ENCODE measurements at places on chromosomes 16 and 17.

DNA sequence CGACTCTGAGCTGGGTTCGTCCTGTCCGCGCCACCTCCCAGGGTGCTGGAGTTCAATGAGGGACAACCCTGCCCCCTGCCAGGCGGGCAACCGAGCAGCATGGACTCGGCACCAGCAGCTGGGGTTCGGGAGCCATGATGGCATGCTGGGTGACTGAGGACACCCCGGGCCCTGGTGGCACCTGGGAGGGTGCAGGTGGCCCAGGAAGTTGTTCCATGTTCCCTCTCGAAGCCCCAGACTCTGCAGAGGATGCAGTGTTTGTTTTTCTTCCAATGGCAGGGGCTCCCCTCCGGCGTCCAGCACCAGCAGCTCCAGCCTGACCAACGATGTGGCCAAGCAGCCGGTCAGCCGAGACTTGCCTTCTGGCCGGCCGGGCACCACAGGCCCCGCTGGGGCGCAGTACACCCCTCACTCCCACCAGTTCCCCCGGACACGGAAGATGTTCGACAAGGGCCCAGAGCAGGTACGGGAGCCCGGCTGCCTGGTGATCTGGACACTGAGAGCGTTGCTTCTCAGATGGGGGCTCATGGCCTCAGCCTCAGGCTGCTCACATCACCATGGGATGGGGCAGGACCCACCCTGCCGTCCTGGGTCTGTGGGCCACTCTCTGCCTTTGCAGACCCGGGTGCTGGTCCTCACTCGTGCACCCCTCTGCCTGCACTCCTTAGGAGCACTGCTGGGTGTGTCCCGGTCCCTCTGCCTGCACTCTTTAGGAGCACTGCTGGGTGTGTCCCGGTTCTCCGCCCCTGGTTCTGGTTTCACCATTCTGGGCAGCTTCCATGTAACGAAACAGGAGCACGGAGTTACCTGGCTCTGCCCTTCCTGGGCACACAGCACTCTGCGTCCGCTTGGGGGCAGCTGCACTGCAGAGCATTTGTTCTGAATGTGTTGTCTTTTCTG is 68.2 kb upstream of the CHMP6 start:
- DNase-seq: no peak

GRCh38 chr16:11401161-11402050 is 56.1 kb downstream of the RMI2 start:
- DNase-seq: no peak

GRCh38 chr17:66523378-66524200 is 221.2 kb downstream of the PRKCA start:
- DNase-seq: no peak

DNA sequence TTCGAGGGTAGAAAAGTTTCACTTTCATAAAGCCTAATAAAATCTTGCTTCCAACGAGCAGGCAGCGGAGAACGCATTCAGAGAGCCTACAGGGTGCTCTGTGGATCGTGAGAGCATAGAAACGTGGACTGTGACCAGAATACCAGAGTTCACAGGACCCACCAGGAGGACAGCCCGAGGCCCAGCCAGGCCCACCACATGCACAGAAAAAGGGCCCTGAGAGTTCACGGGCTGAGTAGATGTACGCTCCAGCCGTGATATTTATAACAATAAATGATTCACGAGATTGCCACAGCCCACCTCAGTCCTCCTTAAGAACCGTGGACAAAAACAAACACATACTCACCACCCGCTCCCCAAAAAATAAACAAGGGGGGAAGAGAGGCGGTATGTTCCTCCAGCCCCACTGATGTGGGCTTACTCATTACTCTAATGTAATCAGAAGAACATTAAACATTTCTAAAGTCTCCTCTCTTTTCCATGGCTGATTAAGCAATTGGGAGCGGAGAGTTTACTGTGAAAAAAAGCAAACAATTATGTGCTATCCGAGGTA is 207.2 kb downstream of the C16orf78 start:
- DNase-seq: no peak

- DNase-seq: no peak
Measured at GRCh38 chr16:70410734-70411133, 28.2 kb downstream of the ST3GAL2 start.

DNA sequence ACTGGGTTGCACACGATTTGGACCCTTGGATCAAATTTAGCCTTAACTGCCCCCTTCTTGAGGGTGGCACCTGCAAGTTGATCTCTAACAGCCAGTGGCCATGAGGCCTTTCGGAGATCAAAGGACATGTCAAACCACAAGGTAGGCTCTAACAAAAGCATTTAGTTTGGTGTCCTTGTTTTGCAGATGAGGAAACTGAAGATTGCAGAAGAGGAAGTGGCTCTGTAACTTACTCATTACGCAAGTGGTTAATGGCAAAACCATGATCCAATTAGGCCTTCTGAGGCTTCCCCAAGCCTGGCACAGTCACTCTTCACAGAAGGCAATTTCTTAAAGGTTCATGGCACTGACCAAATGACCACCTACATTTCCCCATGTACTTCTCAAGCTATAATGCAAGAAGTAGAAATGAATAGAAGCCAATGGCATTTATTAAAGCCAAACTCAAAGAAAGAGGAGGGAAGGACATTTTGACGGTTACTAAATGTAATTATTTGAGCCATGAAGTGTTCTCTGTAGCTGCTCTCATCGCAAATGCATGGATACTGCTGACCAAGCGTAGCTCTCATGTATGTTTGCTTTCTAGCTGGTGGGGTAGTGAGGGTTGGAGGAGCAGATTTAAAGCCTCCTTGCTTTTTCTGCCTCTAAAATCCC is 32.8 kb upstream of the ABCC12 start:
- no peak for DNase-seq

DNA sequence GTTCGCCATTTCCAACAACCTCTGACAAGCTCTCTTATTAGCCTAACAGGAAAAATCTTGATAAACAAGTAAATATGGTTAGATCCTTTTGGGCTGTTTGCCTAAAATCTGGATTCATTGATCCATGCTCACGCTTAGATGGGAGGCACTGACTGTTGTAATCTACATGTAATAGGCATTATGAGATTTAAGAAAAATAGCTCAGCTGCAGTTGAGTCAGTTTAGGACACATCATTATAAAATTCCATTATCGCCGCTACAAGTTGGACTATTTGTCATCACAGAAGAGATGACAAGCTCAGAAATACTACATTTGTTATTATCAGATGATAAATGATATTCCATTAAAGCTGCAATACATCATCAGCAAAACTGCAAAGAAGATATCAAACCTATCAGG is 524.0 kb downstream of the TOX3 start:
- no peak for DNase-seq

- DNase-seq: no peak
Measured at GRCh38 chr16:26651464-26651863, 415.3 kb upstream of the C16orf82 start.

DNA sequence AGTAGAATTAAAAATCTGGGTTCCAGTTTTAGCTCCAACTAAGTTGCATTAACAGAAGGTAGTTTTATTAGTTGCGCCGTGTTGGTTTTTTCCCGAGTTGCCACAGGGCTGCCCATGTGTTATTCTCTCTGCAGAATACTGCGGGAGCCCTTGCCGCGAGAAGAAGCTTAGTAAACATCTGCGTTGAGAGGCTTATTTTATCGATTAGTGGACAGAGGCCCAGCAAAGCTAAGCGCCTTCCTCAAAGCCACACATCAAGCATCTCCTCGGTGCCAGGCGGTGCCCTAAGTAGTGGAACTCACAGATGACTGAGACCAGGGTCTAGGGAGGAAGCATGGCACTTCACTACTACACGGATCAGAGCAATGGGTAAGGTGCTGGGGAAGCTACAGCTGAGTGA is 212.3 kb upstream of the IRX5 start:
- no peak for DNase-seq

GRCh38 chr16:56814537-56815432 is 50.2 kb upstream of the SLC12A3 start:
- no peak for DNase-seq

DNA sequence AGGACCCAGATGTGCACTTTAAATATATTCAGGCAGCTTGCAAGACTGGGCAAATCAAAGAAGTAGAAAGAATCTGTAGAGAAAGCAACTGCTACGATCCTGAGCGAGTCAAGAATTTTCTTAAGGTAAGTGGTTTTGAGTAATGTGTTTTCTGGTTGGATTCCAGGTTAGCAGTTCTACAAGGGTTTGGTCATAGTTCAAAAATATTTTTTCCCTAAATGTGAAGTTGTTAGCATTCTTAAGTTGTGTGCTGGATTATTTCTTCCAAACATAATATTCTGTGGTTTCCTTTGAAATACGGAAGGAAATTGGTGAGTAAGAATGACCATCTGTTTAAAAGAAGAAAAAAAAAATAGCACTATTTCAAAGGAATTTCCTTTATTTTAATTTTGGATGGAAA is 38.4 kb downstream of the PTRH2 start:
- DNase-seq: no peak

GRCh38 chr16:73025151-73025855 is 22.6 kb downstream of the ZFHX3 start:
- no peak for DNase-seq

- DNase-seq: no peak
Measured at GRCh38 chr17:44362949-44363612, 572 bp downstream of the FAM171A2 start.
